ENCODE measurements at places on chromosomes 16 and 17.
A peak's percentile ranks its signal among the peaks of the same experiment; 100 is the strongest.

- DNase-seq = no peak
Observed at GRCh38 chr16:24677388-24677787, 52.1 kb upstream of the TNRC6A start.

DNA sequence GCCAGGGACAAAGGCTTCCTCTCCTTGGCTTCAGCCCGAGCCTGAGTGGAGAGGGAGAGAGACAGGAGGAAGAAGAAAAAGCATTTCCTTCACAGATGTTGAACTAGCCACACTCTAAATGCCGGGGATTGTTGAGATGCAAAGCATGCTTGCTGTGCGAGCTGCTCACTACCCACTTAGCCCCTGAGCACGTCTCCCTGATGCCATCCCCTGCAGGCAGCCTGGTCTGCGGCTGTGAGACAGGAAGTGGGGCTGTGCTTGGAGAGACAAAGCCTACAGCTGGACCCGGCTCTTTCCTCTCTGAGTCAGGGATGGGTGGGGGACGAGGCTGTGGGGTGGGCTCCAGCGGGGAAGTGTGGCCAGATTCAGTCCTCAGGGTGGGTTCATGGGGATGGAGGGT, 13.7 kb downstream of the WNT9B start:
- peak; percentile 74 for DNase-seq

- no peak for DNase-seq
Observed at GRCh38 chr17:18166894-18167293, 16.7 kb upstream of the ALKBH5 start.

DNA sequence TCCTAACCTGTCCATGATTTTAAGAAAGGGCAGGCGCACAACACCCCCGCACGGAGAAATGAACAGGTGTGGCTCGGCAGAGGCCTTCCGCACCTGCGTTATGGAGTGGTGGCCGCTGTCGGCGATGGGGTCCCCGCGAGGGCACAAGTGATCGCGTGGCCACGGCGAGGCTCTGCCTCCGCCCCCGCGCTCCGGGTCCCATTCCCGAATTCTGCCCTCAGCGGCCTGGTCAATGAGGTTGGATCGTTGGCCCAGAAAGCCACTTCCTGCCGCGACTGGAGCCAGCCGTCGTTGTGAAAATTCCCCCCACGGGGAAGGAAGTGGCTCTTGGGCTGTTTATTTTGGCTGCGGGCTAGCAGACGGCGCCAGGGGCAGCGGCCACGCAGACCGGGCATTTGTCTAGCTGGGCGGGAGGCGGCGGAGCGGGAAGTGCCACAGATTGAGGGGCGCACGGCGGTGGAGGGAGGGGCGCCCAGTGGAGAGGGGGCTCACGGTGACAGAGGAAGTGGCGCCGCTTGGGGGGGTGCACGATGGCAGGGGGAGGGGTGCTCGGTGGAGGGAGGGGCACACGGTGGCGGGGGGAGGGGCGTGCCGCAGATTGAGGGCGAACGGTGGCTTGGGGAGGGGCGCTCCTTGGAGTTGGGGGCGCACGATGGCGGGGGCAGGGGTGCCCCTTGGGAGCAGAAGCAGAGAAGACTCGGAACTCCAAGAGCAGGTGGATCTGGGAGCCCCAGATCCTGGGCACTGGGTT, 25.0 kb downstream of the MRC2 start:
- DNase-seq = peak; percentile 88

- DNase-seq = peak; percentile 61
Observed at GRCh38 chr16:15807603-15808009, 49.2 kb downstream of the MYH11 start.

GRCh38 chr16:54977211-54977610, 46.5 kb downstream of the IRX5 start:
- DNase-seq = peak; percentile 18

- no peak for DNase-seq
Observed at GRCh38 chr17:17377071-17377967, 74.1 kb downstream of the NT5M start.

GRCh38 chr16:69410219-69410990, 14.0 kb upstream of the CYB5B start:
- DNase-seq = no peak

DNA sequence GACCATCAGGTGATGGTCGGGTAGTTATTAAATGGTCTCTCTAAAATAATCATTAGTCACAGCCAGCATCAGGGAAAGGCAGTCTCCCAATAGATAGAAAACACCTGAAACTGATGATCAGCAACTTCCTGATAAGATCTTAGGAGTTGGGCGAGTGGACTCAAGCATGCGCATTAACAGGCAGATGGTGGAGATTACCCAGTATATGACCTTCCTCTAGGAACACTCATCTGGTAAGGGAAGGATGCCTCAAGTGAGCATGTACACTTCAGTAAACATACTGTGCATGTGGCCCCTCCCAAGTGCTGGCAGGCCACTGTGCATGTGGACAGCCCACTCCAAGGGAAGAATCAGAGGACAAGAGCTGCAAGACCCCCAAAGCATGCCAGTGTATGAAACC, 105.9 kb downstream of the ABCC12 start:
- peak; percentile 42 for DNase-seq

DNA sequence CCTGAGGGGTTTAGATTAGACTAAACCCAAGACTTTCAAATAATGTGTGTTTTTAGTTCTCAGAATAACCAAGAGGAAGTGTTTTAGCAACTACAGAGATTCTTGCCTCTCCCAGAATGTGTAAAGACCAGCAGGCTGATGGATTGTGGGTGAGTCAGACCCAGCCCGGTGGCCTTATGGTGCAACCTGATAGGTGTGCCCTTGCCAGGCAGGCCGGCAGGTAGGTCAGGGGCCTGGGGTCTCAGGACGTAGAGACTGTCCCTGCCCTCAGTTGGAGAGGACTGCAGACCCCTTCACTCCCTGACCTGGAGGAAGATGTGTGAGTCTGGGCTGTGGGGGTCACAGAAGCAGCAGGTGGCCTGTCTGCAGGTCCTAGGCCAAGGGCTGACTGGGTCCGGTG, 47.2 kb upstream of the ACSF3 start:
- no peak for DNase-seq

DNA sequence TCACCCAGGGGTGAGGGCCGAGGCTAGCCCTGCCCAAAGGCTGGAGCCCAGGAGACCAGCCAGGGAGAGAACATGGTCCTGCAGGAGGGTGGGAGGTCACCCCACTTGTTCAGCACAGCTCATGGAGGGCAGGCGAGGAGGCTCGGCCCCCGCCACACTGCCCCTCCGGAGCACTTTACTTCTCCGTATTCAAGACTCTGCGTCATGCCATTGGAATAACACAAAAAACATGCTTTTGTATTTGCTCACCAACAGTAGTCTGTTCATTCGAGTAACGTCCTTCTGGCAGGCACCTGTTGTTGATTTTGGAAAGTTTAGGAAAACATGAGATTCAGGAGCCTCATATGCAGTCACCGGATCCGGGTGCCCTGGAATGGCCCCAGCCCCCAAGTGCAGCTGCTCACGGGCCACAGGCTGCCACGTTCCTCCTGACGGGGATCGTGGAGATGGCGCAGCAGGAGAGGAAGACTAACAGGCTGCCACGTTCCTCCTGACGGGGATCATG, 81.1 kb upstream of the DNAH17 start:
- DNase-seq = no peak

DNA sequence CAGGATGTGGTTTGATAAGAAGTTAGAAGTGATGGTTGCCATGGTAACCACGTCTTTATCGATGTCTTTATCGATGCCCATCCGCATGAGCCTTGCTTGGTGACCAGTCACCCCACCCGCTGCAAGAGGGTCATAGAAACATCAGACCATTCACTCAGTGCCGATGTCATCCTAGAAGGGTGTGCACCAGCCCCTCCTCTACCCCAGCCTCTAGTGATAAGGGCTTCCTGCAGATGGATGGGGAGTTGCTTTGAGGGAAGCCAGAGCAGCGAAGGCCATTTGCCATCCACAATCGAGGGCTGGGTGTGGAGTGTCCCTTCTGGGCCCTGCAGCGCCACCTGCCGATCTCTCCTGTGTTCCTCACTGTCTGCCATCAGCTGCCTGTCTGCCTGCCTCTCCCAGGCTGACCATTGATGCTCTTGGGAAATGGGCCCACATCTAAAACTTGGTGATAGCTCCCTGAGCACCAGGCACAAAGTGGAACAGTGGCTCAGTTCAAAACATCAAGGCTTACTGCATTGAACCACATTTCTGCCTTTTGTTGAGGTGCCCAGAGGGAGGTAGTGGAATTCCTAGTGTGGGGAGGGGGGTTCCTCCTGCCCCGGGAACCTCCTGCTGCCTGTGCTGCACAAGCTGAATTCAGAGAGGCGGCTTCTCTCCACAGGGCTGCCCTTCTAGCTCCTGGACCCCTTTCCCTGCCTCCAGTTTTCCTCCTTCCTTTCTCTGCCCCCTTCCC, 8.9 kb downstream of the CALB2 start:
- peak; percentile 95 for DNase-seq

DNA sequence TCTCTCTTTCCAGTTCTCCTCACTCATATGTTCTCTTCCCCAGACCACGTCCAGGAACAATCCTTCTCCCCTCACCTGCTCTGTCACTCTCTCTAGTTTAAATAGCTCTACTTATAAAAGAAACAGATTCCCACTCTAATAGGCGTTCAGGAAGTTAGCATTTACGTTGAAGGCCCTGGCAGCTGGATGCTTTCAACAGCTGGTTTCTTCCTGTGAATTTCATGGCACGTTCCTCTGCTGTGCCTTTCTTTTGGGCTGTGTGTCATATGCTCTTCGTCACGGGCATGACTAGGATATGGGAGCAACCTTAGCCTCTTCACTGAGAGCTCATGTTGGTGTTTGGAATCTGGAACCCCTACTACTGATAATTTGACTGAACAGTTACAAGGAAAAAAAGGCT, 73.2 kb downstream of the ZNF18 start:
- DNase-seq = no peak

- DNase-seq = peak; percentile 67
Observed at GRCh38 chr17:40538936-40539705, 26.2 kb downstream of the CCR7 start.

DNA sequence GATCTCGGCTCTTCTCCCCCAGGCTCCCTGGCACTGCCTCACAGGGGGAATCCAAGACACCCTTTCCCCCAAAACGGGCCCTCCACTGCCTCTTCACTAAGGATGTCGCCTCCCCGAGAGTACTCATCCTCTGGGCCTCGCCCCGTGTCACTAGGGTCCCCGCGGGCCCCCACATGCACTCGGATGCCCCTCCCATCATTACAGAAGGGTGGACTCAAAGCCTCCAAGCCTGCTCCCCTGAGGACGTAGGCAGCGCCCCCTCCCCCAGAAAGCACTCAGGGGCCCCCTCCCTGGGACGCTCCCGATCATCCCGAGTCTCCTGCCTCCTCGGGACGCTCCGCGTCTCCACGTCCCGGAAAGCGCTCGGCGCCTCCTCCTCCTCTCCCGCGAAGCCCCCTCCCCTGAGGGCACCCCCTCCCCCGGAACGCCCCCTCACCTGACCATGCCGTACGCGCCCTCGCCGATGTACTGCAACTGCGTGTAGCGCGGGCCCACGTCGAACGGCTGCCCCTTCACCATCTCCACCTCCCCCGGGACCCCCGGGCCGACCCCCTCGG, 338 bp downstream of the MAPK3 start:
- DNase-seq = no peak

Data from mesendoderm (in vitro differentiated cells).